ENCODE measurements at places on chromosomes 1 and 21.

- no peak for DNase-seq
Measured at GRCh38 chr1:222953585-222953984, 138.7 kb downstream of the DISP1 start.

DNA sequence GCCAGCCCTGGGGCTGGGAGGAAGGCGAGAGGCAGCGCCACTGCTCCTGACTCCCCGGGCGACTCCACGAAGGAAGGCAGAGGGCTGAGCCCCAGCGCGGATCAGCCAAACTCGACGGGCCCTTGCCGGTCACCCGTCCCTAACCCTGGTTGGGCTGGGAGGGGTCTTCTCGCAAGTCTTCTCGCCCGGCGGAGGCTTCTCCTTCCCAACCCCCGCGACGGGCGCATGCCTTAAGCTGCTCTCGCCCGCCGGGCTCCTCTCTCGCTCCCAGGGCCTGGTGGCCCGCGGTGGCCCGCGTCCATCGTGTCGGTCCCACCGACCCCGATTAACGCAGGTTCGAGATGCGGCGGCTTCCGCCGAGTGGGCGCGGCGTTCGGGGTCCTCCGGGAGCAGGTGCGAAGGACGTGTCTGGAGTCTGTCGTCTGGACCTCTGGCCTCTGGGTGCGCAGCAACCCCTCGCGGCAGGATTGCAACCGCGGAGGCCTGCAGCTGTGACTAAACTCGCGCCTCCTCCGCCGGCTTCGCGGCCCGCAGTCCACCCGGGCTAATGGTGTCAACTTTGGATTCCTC lies 29.0 kb upstream of the PPM1J start:
- DNase-seq = no peak

DNA sequence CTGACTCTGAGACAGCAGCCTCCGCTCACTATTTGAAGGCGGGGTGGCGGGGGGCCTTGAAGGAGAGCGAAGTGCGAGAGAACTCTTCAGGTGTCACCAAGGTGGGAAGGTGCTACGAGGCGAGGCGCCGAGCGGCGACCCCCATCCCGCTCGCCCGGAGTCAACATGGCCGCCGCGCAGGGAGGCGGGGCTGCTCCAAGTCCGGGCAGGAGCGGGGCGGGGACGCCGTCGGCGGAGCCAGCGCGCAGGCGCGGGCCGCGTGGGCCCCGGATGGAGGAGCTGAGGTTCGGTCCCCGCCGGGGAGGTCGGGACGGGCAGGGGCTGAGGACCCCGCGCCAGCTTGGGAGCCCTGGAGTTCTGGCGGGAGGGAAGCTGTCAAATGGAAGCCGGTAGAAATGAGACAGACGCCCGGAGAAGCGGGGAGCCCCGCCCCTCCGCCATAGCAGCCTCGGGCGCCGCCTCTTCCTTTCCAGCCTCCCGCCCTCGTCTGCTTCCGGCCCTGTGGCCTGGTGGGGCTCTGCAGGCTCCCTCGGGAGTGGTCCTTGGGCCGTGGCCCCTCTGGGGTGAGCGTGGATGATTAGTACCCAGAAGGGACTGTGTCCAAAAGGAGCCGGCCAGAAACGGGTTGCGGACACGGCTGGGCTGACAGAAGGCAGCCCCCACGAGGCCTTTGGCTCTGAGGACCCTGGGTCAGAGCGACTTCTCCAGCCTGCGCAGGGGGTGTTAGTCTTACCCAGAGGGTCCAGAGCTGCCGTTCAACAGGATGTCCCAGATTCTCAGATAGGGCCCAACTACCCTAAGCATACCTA lies at the start of gene PIGV:
PIGV (plus strand) TSS at position 245 of the 809 bp plus-strand sequence. CDS start 2,866 bp downstream, outside the sequence.
- peak; percentile 90 for DNase-seq

DNA sequence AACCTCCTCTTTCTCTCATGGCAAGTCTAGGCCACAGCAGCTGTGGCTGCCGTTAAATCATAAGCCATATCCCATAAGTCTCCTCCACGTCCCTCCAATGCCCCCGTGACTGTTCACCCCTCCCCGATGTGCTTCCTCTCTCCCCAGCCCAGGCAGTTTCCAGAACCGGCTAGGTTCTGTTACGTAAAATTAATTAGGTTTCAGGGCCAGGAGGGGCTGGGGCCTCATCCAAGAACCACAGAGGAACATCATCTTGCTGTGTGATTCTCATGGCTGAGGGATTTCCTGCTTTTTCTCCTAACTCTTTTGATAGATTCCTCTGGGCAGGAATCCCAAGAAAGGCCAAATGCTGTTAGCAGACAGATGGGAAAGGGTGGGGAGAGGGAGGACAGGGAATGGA lies 141.8 kb upstream of the AJAP1 start:
- no peak for DNase-seq

GRCh38 chr1:15966956-15967344 lies 9.0 kb downstream of the ZBTB17 start:
- DNase-seq = no peak

GRCh38 chr1:52191395-52191965 lies 49.6 kb downstream of the ZFYVE9 start:
- no peak for DNase-seq

DNA sequence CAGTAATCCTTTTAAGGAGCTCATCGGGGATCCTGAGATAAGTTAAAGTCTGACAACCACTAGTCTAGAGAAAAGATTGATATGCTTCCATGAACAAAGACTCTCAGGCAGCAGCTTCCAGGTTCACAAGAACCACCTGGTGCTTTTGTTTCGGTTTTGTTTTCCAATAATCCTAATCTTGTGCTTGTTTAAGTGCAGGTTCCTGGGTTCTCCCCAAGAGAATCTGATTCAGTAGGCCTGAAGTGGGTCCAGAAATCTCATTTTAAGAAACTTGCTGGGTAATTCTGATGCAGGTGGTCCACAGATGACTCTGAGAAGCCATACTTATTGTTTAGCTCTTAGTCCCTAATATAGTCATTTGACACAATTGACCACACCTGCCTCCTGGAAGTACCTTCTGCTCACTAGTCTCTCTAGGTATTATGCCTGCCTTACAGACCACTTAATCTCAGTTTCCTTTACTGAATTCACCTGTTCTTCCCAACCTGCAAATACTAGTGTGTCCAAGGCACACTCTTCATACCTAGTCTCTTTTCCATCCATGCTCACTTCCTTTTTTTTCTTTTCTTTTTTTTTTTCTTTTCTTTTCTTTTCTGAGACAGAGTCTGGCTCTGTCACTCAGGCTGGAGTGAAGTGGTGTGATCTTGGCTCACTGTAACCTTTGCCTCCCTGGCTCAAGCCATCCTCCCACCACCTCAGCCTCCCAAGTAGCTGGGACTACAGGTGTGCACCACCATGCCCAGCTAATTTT lies 20.5 kb upstream of the FRRS1 start:
- peak; percentile 23 for DNase-seq

GRCh38 chr1:9835758-9836631 lies 12.2 kb upstream of the CLSTN1 start:
- no peak for DNase-seq

DNA sequence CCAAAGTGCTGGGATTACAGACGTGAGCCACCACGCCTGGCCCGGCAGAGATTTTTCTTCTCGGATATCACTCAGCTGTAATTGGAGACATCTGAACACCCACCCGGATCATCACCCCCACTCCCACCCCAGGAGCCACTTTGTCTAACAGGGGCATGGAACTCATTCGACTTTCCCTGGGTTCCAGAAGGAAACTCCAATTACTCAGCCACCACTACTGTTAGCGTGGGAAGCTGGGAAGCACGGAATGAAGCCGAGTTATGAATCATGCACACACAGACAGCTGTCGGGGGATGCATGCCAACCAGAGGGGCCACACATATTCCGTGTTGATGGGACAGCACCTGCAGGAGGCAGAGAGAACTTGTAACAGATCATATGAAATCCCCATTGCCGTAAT lies 85.2 kb downstream of the HLCS start:
- no peak for DNase-seq

GRCh38 chr1:214471458-214471857 lies 79.9 kb downstream of the PTPN14 start:
- no peak for DNase-seq

DNA sequence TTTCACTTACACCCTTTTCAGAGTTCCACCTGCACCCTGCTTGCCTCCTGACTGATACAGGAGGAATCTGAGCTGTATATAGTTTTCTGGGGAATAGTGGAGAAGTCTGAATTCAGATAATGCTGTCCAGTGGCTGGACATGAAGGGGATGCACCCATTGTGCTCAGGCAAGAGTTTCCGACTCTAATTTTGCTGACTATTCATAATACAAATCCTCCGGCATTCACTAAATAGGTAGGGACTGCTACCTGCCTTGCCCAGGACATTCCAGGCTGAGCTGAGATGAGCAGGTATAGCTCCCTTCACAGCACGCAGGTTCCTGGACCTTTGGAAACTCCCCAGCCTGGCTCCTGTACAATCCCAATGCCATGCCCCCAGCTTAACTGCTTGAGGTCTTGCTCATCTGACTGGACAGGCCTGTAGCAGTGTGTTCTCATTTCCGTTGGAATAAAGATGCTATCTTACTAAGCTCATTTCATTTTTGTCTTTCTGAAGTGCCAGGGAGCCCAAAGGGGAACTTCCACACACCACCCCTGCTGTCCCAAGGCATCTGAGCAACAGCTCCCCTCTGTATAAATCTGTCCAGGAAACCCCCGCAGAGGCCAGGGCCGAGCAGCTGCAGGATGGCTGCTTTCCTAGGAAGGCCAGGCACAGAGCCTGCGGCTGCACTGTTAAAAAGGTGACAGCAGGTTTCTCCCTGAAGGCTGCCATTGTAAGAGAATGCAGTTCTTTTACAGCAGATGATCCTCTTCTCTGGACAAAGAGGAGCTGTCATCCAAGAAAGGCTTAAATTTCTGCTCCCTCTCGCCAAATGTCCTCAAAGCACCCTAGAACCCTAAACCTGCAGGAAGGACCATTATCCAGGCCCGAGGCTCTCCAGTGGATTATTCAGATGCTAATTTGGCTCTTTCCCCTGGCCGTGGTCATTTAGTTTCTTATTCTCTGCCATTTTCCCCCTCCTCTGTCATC lies 21.7 kb upstream of the VASH2 start:
- DNase-seq = no peak

DNA sequence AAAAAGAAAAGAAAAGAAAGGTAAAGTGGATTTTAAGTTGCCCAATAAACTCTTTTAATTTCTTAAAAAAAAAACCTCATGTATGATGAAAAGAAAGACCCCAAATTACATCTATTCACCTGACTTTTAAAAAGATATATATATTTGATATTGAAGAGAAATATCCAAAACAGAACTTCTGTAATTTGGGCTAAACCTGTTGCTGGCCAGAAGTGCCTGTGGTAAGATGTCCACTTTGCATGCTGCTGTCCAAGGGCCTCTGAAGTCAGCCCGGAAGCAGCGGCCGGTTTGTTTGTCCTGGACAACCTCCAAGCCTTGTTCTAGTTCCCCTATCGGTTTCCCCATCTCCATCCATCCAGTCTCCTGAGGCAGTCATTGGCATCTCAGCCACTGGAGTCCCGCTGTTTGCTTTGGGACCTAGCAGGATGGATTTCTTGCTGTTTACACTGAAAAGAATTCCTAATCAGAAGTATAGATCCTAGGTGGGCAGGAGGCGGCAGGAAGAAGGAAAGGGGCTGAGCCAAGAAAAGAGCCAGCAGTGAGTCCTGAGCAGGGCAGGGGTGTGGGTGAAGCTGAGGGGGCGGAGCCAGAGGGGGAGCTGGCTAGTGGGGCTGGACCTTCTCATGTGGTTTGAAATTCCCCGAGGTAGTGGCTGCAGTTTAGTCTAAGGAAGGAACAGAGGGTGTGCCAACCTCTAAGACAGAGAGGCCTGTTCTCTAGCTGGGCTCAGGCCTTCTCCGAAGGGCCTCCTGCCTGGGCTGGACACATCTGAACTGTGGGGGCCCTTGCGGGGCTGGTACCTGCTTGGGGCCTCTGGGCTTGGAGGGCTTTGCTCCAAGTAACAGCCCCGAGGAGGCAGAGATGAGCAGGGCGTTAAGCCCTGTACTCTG lies 3.3 kb downstream of the NCMAP start:
- DNase-seq = no peak

GRCh38 chr1:184052194-184052559 lies 647 bp downstream of the TSEN15 start:
- peak; percentile 21 for DNase-seq

GRCh38 chr1:154420961-154421924 lies 16.1 kb downstream of the IL6R start:
- no peak for DNase-seq

DNA sequence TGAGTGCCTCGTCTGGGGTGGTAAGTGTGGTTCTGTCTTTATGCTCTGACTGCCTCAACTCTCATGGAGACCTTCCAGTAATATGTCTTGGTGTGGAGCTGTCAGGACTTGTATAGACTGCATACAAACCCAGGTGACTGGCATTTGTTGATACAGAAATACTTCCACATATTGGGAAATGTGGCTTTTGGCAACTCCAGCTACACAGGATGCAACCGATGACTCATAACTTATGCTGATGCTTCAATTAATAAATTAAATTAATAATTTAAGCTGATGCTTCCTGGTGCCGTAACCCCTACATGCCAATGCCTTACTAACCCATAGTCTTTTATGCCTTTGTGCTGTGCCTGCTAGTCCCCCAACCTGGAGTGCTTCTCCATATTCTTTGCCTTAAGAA lies 72.3 kb upstream of the ARTN start:
- DNase-seq = no peak

GRCh38 chr1:227941509-227942020 lies 6.2 kb downstream of the WNT9A start:
- no peak for DNase-seq

DNA sequence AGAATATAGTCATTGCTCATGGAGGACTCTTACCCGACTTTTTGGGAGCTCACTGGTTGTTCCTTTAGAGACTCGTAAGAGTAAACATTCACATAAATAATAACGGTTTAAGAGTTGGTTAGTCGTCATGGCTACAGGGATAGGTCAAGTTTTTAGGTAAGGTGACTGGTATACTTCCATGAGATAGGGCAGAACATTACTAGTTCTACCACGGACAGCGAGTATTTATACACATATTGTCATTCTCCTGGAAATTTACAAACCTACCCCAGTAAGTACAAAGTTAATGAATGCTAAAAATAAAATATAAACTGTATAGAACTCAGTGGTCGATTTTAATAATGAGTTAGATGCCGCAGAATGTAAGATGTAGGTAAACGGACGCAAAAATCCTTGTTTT lies 1.2 kb upstream of the RYR2 start:
- DNase-seq = no peak

- DNase-seq = no peak
Measured at GRCh38 chr1:232108598-232108997, 482.0 kb downstream of the DISC1 start.

DNA sequence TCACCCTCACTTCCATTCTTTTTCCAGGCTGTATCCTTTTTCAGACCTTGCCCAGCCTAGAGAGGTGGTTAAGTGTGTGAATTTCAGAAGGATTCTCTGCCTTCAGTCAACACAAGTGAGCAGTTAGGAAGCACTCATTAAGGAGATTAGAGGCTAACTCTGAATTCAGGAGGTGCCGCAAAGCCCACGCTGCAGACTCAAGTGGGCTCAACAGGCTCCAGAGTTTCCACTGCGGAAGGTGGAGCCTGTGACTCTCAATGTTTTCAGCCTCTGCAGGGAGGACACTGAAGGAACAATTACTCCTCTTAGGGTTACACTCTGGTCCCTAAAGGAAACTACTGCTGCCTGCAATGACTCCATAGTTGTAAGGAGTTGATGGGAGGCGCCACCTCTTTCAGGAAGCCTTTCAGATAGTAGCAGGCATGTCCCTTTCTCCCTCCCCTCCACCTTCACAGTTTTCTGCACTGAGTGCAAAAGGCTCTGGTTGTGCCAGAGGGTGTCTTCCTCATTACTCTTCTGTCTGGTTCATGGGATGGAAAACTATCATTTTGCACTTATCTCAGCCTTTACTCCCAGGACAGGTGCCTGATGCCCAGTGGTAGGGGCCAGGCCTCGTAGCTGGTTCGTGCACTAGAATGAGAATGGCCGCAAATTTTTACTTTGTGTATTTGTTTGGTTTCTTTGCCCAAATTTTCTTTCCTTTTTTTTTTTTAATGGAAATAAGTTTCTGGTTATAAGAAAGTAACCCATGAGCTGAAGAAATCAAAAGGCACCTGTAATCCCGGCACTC lies 55.2 kb upstream of the SELENON start:
- DNase-seq = no peak

Measured in OCI-LY7 (cell line).